Hematopoietic multipotent progenitor cell (in vitro differentiated cells): ENCODE measurements at places on chromosomes 5 and 9.

GRCh38 chr5:179196405-179197079 lies 136.4 kb downstream of the ZNF354C start:
- no peak for DNase-seq

GRCh38 chr5:9103290-9103689 lies 442.6 kb downstream of the SEMA5A start:
- no peak for DNase-seq

DNA sequence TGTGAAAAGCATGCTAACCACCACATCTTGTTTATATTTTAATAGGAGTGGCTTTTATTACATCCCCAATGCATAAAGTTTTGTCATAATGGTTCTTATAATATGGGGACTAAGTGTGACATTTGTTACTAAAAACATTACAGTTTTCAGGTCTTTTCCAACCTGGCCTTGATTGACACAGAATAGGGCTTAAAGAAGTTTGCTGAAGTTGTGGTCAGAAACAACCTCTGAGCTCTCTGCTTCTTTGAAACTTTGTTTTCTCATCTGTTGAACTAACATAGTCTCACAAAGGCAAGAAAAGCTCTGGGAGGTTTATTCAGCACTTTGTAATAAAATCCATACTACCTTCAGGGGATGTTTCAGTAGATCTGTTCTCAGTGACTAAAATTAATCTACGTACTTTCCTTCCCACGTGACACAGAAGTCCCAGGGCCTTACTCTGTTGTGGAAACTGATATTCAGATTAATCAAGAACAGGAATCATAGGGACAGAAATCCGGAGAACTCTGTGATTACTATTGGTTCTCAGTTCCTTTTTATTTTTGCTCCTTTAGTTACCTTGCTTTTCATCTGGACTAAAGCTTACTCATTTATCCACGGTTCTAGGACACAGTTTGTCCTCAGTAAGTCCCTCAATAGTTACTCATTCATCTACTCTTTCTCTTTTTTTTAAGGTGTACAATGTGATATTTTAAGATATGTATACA lies 289.0 kb upstream of the EFNA5 start:
- no peak for DNase-seq

DNA sequence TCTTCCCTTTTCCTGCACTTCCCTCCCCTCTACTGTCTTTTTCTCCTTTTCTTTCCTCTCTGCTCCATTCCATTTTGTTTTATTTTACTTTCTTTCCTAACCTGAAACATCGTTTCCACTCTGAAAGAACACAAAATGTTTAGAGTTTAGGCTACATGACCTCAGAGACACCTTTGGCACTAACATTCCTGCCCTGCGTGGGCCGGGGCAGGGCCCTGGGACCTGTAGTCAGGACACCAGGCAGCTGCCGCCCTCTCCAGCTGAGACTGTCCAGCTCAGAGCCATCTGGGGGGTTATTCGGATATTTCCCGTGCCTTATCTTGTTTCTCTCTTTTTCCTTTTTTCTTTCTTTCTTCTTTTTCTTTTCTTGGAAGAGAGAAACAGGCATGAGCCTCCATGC lies 58.3 kb upstream of the ERCC6L2 start:
- no peak for DNase-seq

- DNase-seq = no peak
Observed at GRCh38 chr9:109251080-109251775, 69.6 kb downstream of the EPB41L4B start.

DNA sequence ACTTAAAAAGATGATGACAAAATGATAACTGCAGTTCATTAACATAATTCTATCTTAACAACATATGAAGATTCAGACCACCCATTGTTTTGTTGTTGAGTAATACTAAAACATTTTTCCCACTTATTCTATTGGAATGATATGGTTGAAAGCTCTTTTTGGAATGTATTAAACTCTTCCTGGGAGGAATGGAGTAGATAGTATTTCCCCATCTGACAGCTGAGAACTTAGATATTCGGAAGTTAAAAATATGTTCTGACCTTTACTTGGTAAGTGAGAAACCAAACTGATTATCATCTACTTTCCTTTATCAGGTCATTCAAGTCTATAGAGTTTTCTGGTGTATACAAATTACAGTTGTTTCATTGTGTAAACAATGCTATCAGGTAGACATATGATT lies 452.9 kb downstream of the CSNK1G3 start:
- DNase-seq = no peak

GRCh38 chr9:23493219-23493618 lies 332.8 kb downstream of the ELAVL2 start:
- no peak for DNase-seq

- DNase-seq = no peak
Observed at GRCh38 chr9:113577525-113578261, 114.2 kb downstream of the RGS3 start.

GRCh38 chr5:31645420-31646081 lies 6.6 kb downstream of the PDZD2 start:
- DNase-seq = no peak

DNA sequence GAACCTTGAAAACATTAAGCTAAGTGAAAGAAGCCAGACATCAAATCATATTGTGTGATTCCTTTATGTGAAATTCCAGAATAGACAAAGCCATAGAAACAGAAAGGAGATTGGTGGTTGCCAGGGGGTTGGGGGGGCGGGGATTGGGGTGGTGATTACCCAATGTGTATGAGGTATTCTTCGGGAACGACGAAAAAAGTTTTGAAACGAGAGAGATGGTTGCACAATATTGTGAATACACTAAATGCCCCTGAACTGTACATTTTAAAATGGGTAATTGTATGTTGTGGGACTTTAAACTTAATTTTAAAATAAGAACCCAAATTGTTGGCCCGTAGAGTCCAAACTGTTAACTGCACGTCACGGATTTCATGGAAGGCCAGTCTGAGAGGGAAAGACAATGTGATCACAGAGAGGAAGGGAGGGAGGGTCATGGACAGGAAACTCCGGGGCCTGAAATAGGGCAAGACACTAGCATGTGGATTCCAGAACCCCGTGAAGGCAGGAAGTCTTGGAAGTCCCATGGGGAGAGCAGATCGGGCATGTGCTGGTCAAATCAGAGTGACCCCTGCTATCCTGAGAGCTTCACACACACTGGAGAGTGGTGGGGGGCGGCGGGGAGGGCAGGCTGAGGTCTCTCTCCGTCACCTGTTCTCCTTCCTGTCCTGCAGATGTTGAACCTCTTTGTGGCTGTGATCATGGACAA lies 218.4 kb downstream of the CACNA1B start:
- DNase-seq = no peak

DNA sequence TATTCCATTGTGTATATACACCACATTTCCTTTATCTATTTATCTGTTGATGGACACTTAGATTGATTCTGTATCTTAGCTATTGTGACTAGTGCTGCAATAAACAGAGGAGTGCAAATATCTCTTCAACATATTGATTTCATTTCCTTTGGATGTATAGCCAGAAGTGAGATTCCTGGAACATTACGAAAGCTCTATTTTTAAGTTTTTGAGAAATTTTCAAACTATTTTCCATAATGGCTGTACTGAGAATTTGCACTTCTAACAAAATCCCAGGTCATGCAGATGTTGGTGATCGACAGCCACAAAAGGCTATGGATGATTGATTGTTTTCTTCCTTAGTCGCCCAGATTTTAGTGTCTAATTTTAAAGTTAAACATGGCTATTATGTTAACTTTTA lies 132.7 kb upstream of the MTAP start:
- no peak for DNase-seq
